Activated CD8-positive, alpha-beta memory T cell treated with anti-CD3 and anti-CD28 coated beads for 36 hours (primary cell): ENCODE measurements at places on chromosomes 7 and 10. TPM values are rescaled to one million over a fixed set of nuclear protein-coding genes. Genes with fewer than 3 reads are reported as not detected.

Gene NRCAM
- total RNA-seq = 0.34 TPM

Gene CTAGE4
- 1.2 TPM for total RNA-seq

Gene TRPV5
- not detected for total RNA-seq

Gene NPSR1
- total RNA-seq = not detected

Gene MRC1
- total RNA-seq = 0.04 TPM

Gene AUTS2
- 3.4 TPM for total RNA-seq

Gene MMD2
- total RNA-seq = not detected

Gene CEP55
- 43.8 TPM for total RNA-seq

Gene C7orf33
- total RNA-seq = not detected

Gene EGFR
- total RNA-seq = not detected

Gene CALHM1
- total RNA-seq = not detected

Gene GPR26
- not detected for total RNA-seq
